ENCODE measurements at places on chromosomes 1 and 21. TPM values are rescaled to one million over a fixed set of nuclear protein-coding genes. Genes with fewer than 3 reads are reported as not detected.

Gene PDZK1IP1
- total RNA-seq: not detected

Gene LRRN2
- total RNA-seq: not detected

Gene GABPB2
- 19.1 TPM for total RNA-seq

Gene SYT2
- not detected for total RNA-seq

Gene CYB5RL
- 9.1 TPM for total RNA-seq

Gene BRINP3
- not detected for total RNA-seq

Gene EDN2
- total RNA-seq: not detected

Gene CDA
- total RNA-seq: not detected

Gene SEMA4A
- total RNA-seq: 13.2 TPM

Gene TENT5C
- total RNA-seq: 4.2 TPM

Gene AIRE
- not detected for total RNA-seq

Gene VWA5B1
- total RNA-seq: 0.31 TPM

Gene SLX9
- total RNA-seq: 85.9 TPM

Gene FLVCR1
- total RNA-seq: 9.6 TPM

Gene FCGR1A
- not detected for total RNA-seq

Gene GCSAML
- total RNA-seq: 3.5 TPM

Gene PYCR2
- 149 TPM for total RNA-seq

Gene FBXO2
- 1.5 TPM for total RNA-seq

Gene F5
- total RNA-seq: 39.7 TPM

Gene SEMA6C
- 1.4 TPM for total RNA-seq

Gene HIVEP3
- total RNA-seq: 19.4 TPM

Gene VANGL2
- 0.24 TPM for total RNA-seq

Gene IGSF21
- total RNA-seq: not detected

Gene ELF3
- total RNA-seq: not detected

Gene PPM1J
- 0.94 TPM for total RNA-seq

Gene LEFTY1
- total RNA-seq: 0.39 TPM

Gene SELENBP1
- not detected for total RNA-seq

Gene CLSTN1
- total RNA-seq: 30.4 TPM

Gene LRRC3
- total RNA-seq: 1.8 TPM

Gene PTGS2
- 0.18 TPM for total RNA-seq

Measured in activated naive CD8-positive, alpha-beta T cell treated with anti-CD3 and anti-CD28 coated beads for 36 hours (primary cell).